ENCODE measurements at places on chromosomes 3 and 15. TPM values are rescaled to one million over a fixed set of nuclear protein-coding genes. Genes with fewer than 3 reads are reported as not detected.

GRCh38 chr3:100810671-100811070 lies 101.4 kb downstream of the TFG start:
- DNase-seq: no peak
- H3K4me1 ChIP-seq: no peaks in the 10 kb centered on the region
- H3K36me3 ChIP-seq: no peaks in the 10 kb centered on the region
- H3K27me3 ChIP-seq: no peaks in the 10 kb centered on the region
- no peak overlapping the region for H3K27ac ChIP-seq

- no peaks in the 10 kb centered on the region for H3K36me3 ChIP-seq
- H3K27me3 ChIP-seq: no peaks in the 10 kb centered on the region
- DNase-seq: no peak
- H3K4me1 ChIP-seq: peaks cover 17% of the 10 kb centered on the region
- H3K27ac ChIP-seq: no peak overlapping the region
- H3K4me3 ChIP-seq: no peak overlapping the region
Observed at GRCh38 chr3:188918093-188918492, 253.7 kb upstream of the TPRG1 start.

- no peak overlapping the region for H3K27ac ChIP-seq
- no peak for DNase-seq
- H3K4me3 ChIP-seq: no peak overlapping the region
- H3K36me3 ChIP-seq: no peaks in the 10 kb centered on the region
- H3K27me3 ChIP-seq: no peaks in the 10 kb centered on the region
- H3K4me1 ChIP-seq: no peaks in the 10 kb centered on the region
Observed at GRCh38 chr3:31999907-32000439, 18.4 kb downstream of the ZNF860 start.

- no peaks in the 10 kb centered on the region for H3K27me3 ChIP-seq
- H3K27ac ChIP-seq: no peak overlapping the region
- no peak for DNase-seq
- H3K4me1 ChIP-seq: peaks cover 9% of the 10 kb centered on the region
Observed at GRCh38 chr3:72033666-72034428, 248.9 kb upstream of the PROK2 start.

DNA sequence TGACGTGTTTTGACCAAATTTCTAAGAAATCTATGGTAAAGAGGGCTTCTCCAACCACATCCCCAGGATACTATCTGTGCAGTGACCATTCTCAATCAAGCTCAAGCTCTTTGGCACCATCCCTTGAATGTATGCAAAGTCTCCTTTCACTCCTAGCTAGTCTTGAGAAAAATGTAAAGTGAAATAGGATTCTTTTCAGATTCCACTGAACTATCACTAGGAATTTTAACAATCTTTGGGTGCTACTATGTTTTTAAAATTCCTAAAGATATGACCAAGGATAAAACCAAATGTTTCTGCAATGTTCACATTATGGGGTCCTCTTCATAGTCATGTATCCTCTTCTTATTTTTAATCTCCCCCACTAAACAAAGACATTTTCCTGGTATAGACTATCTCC lies 107.8 kb downstream of the TMCO5A start:
- no peak overlapping the region for H3K4me3 ChIP-seq
- peaks cover 14% of the 10 kb centered on the region for H3K4me1 ChIP-seq
- H3K36me3 ChIP-seq: no peaks in the 10 kb centered on the region
- no peak for DNase-seq
- H3K27me3 ChIP-seq: no peaks in the 10 kb centered on the region
- peak overlapping the region; percentile 64 for H3K27ac ChIP-seq

DNA sequence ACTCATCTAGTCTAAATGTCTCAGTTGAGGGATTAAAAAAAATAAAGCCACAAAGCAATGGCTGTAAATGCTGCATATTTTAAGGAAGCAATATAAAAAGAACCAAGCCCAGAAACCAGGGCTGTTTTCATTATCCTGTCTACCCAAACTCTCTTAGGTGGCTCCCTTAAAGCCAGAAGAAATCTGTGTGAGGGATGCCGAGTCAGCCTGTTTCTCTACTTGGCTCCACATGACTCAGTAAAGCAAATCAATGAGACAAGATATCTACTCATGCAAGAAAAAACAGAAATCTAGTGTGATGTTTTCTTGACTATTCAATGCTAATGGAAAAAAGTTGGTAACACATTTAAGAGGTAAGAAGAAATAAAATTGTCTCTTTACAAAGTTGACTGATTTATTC lies 296.2 kb downstream of the ZBTB20 start:
- no peak overlapping the region for H3K4me3 ChIP-seq
- H3K27ac ChIP-seq: no peak overlapping the region
- no peak for DNase-seq
- H3K27me3 ChIP-seq: no peaks in the 10 kb centered on the region
- peaks cover 8% of the 10 kb centered on the region for H3K4me1 ChIP-seq

The WHAMM gene
- 12.7 TPM for total RNA-seq

The IMPG2 gene
- total RNA-seq: 0.20 TPM

The CHD2 gene
- total RNA-seq: 125 TPM

The TM4SF1 gene
- total RNA-seq: 301 TPM

The CPOX gene
- 17.4 TPM for total RNA-seq

Data from upper lobe of left lung (tissue), 6 donors.